NCI-H510A (cell line): ENCODE measurements at places on chromosomes 2 and 18.

DNA sequence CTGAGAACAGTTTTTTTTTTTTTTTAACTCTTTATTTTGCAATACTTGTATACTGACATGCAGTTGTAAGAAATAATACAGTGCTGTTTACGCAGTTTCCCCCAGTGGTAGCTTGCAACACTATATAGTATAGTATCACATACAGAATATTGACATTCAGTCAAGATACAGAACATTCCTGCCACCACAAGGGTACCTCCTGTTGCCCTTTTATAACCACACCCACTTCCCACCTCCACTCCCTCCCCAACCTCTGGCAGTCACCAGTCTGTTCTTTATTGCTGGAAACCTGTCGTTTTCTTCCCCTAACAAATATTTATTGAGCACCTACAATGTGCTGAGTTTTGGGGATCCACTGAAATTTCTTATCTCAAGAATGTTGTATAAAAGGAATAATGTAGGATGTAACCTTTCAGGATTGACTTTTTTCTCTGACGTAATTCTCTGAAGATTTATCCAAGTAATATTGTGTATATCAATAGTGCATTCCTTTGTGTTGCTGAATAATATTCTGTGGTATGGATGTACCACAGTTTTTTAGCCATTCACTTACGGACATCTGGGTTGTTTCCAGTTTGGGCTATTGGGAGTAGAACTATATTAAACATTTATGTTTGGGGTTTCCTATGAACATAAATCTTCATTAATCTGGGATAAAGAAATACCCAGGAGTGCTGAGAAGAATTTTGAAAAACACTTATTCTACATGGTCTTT, 51.4 kb upstream of the EML6 start:
- no peak for DNase-seq

- peak; percentile 63 for DNase-seq
Observed at GRCh38 chr2:230824406-230824978, 40.2 kb upstream of the ITM2C start.

DNA sequence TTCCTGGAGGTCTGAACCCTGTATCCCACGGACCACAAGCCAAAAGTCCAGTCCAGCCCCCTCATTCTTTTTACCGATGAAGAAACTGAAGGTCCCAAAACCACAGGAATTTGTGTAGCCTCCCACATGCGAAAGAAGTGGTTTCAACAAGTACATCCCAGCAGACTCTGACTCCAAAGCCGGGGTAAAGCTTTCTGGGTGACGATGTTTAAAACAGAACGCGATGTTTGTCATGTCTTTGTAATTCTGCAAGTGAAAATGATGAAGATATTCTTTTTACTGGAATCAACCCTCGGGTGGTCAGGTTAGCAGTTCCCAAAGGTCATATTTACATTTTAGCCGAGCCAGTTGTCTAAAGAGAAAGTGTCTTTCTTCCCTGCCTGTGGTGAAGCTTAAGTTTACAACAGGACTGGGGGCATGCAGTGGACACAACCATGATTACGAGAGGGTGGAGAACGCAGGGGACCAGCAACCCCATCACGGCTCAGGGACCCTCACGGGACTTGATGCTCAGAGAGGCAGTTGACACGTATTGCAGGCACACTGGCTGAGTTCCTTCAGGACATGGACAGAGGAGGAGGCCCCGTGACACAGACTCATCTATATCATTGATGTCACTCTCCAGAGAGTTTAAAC, 17.8 kb upstream of the TMEM131 start:
- DNase-seq = no peak

DNA sequence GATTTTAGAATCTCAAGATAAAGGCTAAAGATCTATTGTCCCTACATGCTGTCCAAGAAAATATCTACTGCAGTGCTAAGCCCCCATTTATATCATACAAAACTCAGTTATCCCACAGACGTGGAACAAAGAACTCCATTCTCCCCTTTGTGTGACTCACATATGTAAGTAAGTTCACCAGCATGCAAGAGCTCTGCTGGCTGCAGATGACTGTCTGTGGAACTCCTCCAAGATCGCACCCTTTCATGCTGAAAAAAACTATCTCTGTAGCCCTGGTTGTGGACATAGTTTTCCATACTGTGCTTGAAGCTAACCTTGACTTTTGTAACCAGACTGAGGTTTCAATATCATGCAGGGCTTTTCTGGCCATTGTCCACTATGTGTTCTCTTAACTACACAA, 207.1 kb downstream of the ZNF521 start:
- no peak for DNase-seq

GRCh38 chr2:104078431-104079157, 775.3 kb upstream of the POU3F3 start:
- no peak for DNase-seq

DNA sequence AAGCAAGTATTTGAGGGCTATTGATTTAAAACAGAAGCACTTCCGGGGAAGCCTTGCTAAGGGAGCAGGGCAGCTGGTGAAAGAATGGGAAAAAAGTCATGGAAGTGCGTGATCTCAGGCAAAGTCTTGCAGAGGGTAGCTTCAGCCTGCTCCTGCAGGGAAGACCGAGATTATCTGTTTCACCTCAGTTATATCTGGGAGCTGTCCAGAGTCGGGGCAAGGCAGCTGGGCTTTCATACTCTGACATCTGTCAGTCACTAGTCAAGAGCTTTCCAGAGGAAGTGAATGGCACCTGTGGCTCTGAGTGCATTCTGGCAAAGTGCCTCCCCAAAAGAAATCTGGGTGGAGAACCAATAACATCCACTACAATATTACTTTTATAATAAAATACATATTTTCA, 8.7 kb downstream of the NXPH2 start:
- no peak for DNase-seq

- DNase-seq = no peak
Observed at GRCh38 chr18:54075689-54076088, 148.8 kb downstream of the MBD2 start.

DNA sequence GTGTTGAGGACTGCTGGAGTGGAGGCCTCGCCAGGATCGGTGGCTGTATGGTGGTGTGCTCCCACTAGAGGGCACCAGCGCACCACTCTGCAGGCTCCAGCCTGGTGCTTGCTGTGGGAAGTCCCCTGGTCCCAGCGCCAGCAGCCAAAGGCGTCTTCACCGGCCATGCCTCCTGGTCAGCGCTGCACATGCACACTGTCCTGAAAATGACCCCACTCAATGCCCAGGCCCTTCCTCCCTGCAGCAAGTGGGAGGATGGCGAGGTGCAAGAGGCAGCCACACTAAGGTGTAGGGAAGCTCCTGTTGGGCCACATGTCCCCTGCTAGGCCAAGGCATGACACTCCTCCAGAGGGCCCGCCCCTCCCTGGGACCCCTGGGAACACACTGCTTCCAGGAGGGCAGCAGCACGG, 136.5 kb downstream of the CTIF start:
- DNase-seq = no peak

- DNase-seq = no peak
Observed at GRCh38 chr2:209973328-209973727, 29.1 kb upstream of the RPE start.

DNA sequence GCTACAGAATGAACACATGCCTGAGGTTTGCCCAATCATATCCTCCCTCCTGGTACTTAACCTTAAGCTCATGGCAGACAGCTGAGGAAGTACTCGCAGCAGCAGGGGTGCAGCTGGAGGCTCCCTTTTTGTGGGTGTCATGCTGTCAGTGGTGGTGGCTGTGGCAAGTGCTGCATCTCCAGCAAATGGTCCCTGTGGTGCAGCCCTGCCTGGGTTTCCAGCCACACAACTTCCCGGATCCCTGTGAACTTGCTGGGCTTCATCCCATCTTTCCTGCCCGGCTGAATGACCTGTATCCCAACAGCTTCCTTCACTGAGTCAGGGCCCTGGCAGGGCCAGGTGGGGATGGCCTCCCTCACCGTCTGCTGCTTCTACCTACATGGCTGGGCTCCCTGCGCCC, 5.0 kb downstream of the TMEM185B start:
- DNase-seq = no peak

DNA sequence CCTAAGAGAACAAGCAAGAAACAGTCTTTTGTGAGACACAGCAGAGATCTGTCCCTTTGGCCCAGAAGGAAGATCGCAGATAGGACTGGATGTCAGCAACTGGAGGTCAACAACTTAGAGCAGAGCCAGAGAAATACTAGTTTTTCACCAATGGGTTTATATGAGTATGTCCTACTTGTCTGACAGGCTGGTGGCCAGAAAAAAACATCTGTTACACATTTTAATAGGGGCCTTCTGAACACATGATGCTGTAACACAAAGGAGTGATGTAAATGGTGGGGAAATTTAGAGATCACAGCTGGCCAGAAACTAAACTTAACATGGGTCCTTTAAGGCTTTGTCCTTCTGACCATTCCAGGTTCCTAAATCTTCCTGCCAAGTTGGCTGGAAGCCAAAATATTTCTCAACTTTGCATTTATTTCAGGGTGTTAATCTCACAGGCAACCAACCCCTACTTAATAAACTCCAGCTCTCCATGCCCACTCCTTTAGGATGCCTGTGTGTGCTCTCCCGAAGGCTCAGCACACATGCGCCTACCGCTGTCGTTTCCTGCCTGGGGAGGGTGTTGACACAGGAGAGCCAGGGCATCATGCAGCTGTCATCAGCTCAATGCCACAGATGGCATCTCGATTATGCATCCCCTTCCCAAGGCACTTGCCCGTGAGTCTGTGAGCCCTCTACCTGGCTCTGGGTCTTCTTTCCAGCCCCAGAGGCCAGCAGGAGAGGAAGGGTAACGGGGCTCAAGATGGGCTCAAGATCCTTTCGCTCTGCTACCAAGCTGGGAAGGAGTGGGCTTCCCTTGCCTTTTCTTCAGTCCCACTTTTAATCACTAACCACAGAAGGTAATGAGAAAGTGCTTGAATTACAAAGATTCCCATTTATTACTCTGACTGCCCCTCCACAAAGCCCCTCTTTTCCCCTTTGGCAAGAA, 252.5 kb downstream of the ETAA1 start:
- DNase-seq = peak; percentile 28

GRCh38 chr2:114442510-114442909, at the start of gene DPP10:
Gene DPP10, plus strand, starts transcription at chr2:114442641.
- DNase-seq = no peak

GRCh38 chr2:127424598-127425520, 6.6 kb downstream of the PROC start:
- DNase-seq = no peak

DNA sequence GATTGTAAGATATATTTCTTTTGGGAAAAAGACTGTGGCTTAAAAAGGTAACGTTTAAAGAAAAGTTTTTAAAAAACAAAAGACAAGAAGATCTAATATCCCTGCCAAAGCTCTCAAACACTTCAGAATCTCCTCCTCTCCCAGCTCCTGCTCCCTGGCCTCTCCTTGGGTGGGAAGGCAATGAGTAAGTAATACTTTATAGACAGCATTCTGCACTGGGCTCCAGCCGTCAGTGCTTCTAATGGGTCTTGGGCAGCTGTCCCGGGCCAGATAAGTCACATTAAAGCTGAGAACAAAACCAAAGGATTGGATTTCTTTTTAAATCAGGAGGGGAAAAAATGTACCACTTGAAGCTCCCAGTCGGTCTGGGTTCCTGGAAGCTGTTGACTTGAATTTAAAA, 133.7 kb downstream of the ALPK2 start:
- no peak for DNase-seq

DNA sequence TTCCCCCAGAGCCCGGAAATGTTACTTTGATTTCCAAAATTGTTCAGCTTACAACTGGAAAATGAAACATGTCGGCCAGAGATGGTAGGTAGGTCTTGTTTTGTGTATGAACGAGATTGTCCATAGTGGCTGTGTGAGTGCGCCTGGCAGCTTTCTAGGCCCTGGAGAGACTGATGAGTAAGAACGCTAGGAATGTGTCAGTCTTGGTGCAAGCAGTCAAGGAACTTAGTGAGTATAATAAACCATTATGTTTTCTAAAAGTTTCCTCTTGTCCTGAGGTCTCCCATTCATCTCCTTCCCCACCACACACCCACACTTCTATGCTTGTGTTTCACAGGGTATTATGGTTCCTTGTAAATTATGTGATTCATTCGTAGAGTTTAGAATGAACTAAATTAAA, 234.2 kb downstream of the CDH2 start:
- DNase-seq = no peak
